ENCODE measurements at places on chromosomes 5 and 9.

- no peak for DNase-seq
Measured at GRCh38 chr5:145980259-145980658, 43.9 kb downstream of the SH3RF2 start.

- no peak for DNase-seq
Measured at GRCh38 chr9:134545543-134546245, 95.9 kb upstream of the COL5A1 start.

- DNase-seq = peak; percentile 53
Measured at GRCh38 chr9:136228107-136228875, 17.3 kb downstream of the QSOX2 start.

- peak; percentile 85 for DNase-seq
Measured at GRCh38 chr5:133423618-133424282, 188.6 kb downstream of the FSTL4 start.

DNA sequence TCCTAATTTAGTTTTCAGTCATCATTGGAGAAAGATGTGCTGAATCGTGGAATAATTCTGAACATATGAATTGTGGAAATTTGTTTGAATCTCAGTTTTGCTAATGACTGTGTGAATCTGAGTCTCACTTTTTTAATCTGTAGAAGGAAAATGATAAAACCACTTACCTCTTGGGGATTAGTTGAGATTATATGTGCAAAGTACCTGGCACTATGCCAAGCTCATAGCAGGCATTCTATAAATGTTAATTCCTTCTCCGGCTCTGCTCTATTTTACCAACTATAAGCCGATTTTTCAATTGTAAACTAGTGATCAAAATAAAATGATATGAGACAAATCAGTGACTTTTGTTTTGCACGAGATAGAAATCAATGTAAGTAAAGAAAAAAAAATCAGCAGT, 290.8 kb downstream of the TRPM3 start:
- no peak for DNase-seq

DNA sequence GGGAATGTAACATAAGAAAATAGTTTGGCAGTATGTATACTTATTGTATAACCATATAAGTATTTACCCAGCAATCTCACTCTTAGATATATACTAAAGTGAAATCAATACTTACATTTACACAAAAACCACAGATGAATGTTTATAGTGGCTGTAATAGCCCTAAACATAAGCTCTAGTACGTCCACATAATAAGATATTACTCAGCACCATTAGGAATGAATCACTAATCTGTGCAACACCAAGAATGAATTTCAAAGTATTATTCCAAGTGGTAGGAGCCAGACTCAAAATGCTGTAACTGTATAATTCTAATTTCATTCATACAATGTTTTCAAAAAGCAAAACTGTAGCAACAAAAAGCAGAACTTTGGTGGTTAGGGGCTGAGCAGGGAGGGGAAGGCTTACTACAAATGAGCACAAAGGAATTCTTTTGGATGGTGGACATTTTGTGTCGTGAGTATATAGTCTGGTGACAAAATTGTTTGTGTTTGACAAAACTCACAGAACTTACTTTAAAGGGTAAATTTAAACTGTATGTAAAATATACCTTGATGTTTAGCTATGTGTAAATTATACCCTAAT, 11.9 kb upstream of the C5orf46 start:
- DNase-seq = no peak

- no peak for DNase-seq
Measured at GRCh38 chr5:126805063-126805462, 28.1 kb downstream of the LMNB1 start.

GRCh38 chr9:128115187-128116103, 12.1 kb downstream of the PTGES2 start:
- peak; percentile 82 for DNase-seq

DNA sequence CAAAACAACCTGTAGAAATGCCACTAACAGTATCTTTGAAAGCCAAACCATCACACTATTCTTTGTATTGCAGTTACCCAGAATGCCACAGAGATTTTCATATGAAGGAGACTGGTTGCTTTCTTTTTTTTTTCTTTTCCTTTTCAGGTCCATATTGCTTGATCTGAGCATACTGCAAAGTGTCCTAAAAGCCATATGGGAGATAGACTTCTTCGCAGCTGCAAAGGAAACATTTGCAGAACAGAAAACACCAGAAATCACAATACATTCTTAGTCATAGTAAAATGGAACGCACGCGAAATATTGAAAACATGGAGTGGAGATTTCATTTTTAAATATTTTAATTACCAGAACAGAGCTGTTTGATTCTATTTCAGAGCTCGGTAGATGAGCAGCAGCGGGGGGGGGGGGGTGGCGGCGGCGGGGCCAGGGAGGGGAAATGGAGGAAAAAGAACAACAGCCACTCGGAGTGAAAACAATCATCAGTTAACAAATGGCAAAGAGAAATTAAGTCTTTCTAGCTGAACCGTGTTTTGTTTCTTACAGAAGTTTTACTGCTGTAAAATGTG, 284.1 kb downstream of the NFIB start:
- DNase-seq = no peak

GRCh38 chr9:89743573-89744254, 138.9 kb downstream of the GADD45G start:
- DNase-seq = no peak

- DNase-seq = no peak
Measured at GRCh38 chr5:66306844-66307315, 162.8 kb downstream of the SREK1 start.

GRCh38 chr5:125409861-125410536, 663.6 kb upstream of the ZNF608 start:
- DNase-seq = no peak

- DNase-seq = no peak
Measured at GRCh38 chr9:114210136-114210535, 54.8 kb downstream of the COL27A1 start.

GRCh38 chr9:79817438-79818004, 245.8 kb downstream of the TLE4 start:
- DNase-seq = no peak

DNA sequence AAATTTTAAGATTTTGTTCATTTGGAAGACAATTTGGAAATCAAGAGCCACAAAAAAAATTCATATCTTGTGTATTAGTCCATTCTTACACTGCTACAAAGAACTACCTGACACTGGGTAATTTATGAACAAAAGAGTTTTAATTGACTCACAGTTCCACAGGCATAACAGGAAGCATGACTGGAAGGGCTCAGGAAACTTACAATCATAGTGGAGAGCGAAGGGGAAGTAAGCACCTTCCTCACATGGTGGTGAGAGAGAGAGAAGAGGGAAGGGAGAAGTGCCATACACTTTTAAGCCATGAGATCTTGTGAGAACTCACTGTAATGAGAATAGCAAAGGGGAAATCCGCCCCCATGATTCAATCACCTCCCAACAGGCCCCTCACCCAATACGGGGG, 274.4 kb downstream of the KCNN2 start:
- no peak for DNase-seq

DNA sequence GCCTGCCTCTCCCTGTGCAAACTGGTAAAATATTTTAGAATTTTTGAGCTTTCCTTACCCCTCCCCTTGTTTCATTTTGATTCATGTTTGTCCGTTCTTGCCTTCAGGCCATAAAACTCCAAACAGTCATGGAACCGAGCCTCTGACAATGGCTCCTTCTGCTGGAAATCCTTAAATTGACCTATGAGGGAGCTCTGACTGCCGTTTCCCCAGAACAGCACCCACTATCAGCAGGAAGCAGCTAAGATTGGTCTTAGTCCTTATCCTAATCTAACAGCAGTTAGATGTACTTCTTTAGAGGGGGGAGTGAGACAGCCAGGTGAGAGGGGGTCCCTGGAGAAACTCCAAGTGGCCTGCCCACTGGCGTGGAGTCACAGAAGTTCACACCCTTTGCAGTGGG, 106.7 kb downstream of the FAM174A start:
- no peak for DNase-seq

GRCh38 chr5:96839071-96839592, 31.4 kb upstream of the ERAP1 start:
- DNase-seq = no peak

- DNase-seq = no peak
Measured at GRCh38 chr9:136020671-136021070, 59.5 kb upstream of the UBAC1 start.

DNA sequence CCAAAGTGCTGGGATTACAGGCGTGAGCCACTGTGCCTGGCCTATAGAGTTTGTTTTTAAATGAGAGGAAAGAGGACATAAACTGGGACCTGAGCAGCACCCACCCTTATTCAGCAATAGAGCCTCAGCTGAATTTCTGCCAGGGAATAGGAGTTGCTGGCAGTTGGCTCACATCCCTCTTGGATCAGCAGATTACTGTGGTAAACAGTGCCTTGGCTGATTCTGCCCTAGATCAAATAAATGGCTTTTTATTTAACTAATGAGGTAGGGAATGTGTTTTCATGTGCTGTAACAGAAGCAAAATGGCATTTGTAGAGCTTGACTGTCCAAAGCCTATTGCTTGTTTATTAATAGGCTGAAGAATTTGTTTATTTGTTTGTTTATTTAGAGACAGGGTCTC, 2.1 kb downstream of the ARHGEF37 start:
- DNase-seq = no peak

GRCh38 chr5:134574521-134574920, 49.1 kb downstream of the JADE2 start:
- DNase-seq = no peak

DNA sequence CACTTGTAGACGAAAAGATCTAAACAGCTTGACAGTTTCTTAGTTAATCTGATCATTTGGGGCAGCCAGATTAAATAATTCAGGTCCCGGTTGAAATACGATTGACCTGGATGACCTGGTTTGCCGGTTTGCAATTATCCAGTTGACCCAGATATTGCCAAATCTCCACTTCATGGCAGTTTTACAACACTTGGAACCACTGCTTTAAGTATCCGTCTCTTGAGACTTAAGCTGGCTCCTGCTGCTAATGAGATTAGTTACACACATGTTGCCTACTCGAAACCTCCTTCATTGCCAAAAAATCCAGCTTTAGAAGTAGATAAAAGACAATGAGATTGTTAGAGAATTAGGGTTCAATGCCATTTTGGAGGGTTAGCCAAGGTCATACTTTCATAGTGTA, 136.2 kb upstream of the HAPLN1 start:
- DNase-seq = no peak

DNA sequence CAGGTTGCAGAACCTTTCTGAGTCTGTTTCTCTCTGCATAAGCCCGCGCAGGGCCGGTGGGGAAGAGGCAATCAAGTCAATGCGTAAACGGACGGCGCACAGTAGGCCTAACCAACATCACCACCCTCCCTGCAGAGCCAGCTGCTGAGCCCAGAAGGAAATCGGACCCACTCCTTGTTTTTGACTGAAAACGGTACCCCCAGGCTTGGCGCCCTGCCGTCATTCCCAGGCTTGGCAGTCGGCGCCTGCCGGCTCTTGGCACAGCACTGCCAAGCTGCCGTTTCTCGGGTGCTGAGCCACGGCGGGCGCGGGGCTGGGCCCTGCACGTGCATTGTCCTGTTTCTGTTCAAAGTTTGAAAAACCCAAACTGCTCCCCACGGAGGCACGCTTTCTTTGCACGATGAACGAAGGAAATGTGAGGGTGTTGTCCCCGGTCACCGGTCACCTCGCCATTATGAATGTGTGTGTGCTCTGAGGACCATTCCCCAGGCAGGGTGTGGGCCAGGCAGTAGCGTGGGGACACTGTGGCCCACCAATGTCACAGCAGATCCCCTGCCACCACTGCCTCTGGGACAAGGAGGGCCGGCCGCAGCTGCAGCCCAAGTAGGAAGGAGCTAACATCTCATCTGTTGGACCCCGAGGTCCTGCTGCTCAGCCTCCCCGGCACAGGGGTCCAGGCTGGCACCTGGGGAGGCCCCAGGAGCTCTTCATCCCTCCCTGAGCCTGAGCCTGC, 20.1 kb downstream of the FIBCD1 start:
- DNase-seq = no peak

DNA sequence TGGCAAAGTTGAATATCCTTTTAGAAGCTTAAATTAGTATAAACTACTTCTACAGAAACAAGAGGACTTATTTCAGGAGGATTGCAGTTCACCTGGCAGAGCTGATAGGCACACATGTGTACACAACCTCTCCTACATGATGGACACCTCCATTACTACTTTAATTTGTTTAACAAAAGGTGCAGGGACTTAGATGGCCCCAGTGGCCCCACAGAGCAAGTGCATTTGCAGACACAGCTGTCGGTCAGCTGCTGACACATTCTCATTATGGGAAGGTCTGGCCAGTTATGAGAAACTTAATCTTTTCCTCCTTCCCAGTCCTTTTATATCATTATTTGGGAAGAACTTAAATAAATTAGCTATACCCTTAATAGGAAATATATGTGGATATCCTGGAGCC, 28.3 kb downstream of the TDRD7 start:
- DNase-seq = no peak

DNA sequence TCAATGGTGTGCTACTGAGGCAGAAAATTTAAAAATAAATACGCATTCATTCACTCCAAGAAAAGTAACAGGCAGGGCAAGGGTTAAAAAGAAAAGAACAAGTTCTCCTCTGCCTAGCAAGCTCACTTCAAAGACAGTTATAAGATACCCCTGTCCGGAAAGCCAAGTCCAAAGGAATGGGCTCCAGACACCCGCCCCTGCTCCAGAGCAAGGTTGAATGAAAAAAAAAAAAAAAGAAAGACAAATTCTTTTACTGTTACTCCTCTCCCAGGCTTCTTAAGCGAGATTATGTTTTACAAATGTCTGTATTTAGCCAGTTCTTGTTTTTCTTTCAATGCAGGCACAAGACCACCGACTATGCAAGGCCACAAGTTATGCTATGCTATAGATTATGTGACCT, 9.1 kb upstream of the ANXA2R start:
- DNase-seq = no peak

DNA sequence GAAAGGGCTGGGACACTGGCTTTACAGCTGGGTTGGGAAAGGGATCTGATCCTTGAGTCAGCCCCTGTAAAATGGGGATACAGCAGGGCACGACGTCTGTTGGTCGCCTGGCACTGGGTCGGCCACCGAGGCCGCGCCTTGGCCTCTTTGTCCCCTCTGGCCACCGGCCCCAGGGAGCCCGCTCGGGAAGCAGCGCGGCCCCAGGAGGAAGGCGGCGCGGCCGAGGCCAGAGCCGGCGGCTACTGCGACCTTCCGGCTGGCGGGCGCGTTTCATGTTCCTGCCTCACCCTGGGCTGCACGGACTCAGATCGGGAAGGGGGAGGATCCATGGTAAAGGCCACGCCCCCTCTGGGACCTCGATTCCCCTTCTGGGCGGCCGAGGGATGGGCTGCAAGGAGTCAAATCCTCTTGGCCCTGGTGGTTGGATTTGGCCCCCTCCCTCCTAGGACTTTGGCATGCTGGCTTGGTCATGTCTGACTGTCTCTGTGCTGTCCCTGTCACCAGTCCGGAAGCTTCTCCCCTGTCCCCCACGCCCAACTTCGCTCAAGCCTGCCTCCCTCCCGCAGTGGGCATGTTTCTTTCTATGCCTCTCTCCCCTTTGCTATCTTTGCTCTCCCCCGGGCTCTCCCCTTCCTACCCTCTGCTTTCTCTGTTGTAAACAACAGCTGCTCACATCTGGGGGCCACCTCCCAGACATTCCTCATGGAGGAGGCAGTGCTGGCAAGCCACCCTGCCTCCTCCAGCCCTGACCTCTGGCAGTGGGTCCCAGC, 25.8 kb downstream of the FPGS start:
- peak; percentile 67 for DNase-seq

Measured in Calu3 (cell line).